ENCODE measurements at places on chromosomes 2 and 18.

GRCh38 chr2:237026981-237027711, 58.5 kb upstream of the COPS8 start:
- DNase-seq = peak; percentile 83

DNA sequence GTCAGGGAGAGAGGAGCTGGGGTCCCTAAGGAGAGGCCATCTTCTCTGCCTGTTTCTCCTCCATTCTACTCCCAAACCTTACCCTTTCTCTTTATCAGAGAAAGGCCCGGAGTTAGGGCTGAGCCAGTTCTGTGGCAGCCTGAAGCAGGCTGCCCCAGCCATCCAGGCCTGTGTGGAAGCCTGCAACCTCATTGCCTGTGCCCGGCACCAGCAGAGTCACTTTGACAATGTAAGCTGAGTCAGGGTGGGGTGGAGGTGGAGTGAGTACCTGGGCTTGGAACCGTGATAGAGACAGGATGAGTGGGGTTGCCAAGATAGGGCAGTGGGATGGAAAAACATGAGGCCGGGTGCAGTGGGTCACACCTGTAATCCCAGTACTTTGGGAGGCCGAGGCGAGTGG, 5.2 kb downstream of the CHRNG start:
- DNase-seq = no peak

GRCh38 chr2:132681766-132682165, 11.8 kb upstream of the LYPD1 start:
- DNase-seq = peak; percentile 35

- no peak for DNase-seq
These were observed 53.7 kb downstream of the ZBTB7C start for GRCh38 chr18:48355276-48356115.

- no peak for DNase-seq
These were observed 59.2 kb downstream of the SGPP2 start for GRCh38 chr2:222483513-222484039.

DNA sequence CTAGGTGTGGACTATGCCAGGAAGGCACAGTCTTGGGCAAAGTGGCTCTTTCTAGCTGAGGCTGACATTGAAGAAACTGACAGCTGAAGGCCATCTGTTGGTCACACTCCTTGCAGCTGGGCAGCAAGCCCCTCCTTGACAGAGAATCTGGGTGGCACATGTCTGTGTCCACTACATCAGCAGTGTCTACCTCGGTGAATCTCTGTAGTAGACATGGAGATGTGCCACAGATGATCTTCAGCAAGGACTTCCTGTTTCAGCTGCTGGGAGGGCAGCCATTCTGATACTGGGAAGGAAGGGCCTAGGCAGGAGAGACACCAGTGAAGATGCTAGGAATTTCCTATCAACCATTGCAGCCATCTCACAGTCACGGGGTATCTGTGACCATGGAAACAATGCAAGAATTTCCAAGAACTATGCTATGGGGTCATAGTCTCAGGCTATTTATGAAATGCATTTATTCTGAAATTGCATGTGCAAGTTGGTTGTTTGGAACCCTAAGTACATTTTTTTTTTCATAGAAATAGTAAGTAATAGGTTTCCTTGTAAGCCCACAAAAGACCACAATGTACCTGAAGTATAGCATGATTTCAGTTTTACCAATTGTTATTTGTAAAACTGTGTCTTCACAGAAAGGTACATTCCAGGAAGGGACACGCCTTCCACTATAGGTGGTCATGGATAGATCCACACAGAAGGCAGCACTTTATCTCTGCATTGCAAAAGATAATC, 63.8 kb upstream of the DARS1 start:
- DNase-seq = no peak

DNA sequence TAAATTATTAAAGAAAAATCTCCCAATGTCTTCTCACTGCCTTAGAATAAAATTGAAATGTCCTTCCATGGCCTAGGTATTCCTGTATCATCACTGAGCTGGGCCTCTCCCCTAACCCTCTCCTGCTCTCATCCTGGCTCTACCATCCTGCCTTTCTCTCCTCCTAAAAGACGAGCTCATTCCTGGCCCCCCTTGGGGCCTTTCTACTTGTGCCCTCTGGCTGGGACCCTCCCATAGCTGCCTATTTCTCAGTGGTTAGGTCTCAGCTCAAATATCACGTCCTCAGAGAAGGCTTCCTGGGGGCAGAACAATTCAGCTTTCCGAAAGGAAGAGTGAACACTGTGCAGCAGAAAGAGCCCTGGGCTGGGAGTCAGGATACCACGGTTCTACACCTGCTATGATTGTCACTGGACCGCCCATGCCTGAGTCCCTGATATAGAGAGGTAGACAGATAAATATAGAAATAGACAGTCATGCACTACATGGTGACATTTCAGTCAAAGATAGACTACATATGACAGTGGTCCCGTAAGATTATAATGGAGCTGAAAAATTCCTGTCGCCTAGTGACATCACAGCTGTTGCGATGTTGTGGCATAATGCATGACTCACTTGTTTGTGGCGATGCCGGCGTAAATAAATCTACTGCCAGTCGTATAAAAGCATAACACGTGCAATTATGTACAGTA, 9.4 kb downstream of the DNPEP start:
- DNase-seq = no peak

Data from brain microvascular endothelial cell (primary cell).